CD4-positive, alpha-beta T cell treated with Interleukin-6 at 100 ng/mL for 8 hours (primary cell): ENCODE measurements at places on chromosomes 1 and 21.

DNA sequence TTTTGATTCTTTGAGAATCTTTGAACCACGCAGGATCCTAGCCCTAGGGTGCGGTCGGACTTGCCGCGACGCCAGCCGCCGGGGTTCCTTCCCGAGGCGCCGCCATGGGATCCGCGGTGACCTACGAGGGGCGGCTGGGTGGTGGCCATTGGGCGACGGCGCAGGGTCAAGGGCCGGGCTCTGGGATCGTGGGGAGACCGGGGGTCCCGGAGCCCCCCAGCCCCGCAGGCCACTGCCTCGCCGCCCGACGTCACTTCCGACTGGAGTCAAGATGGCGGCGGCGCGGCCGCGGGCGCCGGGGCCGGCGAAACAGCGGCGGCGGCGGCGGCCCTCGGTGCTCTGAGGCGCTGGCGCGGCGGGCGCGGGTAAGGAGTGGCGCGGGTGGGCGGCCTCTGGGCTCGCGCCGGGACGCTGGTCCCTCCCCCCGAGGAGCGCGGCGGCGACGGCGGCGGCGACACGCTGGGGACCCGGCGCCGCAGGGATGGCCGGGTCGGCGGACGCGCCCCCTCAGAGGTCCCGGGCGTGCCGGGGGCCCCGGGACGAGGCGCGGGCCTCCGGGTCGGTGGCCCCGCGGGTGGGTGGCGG is at the start of gene PRDM2:
Gene PRDM2 (plus strand): TSS at position 253 of the 585 bp plus-strand sequence. CDS start 15,418 bp downstream, outside the sequence.
- peak; percentile 35 for DNase-seq

DNA sequence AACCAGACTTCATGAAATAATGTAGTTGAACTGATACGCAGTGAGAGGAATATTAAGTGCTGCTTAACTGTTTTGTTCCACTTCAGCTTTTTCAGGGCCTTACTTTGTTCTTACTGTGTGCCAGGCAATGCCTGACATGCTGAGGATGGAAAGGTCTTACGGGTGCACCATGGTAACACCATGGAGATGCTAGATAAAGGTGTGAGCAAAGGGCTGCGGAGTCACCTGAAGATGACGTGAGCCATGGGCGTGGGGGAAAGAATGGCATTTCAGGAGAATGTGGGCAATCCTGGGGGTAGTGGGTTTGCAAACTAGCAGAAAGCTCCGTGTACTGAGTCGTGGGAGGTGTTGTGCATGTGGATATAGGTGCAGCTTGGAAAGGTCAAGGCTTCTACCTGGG is 27.3 kb downstream of the MAN1C1 start:
- no peak for DNase-seq

DNA sequence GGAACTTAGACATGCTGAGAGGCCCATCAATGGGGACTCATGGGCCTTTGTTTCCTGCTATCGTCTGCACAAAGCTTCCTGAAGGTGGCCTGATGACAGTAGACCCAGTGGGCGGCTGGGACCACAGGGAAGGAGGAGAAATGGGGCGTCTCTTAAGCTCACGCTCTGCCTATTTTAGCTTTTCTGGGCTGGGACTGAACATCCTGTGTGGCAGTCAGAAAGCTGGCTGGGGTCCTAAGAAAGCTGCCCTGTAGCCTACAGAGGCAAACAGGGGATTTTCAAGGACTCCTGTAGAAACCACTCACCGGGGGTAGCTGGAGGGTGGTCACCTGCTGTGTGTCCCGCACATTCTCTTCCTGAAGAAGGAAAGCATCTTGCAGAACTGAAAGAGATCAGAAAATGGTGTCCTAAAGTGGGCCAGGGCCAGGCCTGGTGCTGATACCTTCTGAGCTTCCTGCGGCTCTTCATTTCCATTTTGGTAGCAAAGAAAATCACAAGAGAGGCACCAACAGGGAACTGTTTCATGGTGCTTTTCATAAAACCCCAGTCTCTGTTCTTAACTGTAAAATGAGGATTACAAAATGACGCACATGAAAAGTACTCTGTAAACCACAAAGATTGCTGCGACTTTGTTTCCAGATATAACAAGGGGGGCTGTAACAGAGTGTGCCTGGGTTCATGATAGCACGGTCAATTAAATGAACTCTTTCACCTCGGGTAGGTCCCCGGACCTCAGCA is 8.6 kb downstream of the ZNF496 start:
- no peak for DNase-seq

DNA sequence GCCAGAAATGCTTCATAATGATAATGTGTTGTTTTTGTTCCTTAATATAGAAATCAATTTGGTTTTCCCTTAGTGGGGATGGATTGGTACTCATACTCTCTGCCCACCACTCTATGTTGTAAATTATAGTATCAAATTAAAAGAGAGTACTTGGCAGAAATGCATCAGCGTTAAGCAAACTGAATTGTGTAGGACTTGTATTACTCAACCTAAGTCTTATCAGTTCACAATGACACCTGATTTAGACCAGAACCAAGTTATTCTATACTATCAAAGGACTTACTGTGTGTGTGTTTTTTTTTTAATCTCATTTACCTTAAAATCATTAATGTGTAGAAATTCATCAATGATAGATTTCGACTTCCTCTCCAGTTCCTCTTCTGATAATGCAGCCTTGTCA is 62.0 kb upstream of the HP1BP3 start:
- no peak for DNase-seq

DNA sequence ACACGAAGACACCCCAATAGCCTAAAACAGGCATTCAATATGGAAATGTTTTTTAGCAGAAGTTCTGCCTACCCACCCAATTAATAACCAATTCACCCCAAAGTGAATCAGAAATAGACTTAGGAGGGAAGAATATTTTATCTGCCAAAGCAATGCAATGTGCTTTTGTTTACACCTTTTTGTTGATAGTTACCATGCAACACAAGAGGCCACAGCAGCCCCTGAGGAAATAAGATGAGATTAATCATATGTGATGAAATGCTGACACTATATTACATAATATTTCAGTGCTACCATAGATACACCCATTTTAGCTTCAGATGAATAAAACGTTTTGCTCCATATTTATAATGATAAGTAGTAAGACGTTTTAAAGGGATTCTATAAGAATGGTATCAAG is 60.9 kb upstream of the RGS2 start:
- DNase-seq = no peak

DNA sequence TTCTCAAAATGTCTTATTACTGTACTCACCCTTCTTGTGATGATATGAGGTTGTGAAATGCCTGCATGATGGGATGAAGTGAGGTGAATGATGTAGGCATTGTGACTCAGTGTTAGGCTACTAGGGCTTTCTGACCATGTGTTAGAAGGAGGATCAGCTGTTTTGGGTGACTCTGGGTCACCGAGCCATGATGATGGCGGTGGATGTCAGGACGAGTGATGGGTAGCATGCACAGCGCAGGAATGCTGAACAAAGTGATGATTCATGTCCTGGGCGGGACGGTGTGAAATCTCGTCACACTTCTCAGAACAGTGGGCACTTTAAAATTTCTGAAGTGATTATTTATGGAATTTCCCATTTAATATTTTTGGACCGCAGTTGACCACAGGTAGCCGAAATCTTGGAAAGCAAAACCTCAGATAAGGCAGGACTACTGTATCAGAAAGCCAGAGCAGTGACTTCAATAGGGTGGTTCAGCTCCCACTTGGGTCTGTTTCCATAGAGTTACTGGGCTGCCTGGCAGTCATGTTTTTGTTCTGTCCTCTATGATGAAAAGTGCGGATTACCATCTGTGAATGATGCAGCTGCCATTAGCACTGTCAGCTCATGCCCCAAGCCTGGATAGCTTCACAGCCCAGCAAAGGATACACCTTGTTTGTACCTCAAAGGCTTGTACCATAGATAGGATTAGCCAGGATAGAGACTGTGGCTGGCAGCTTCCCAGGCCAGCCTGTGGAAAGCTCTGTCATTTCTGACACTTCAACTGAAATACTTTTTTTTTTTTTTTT is 26.6 kb downstream of the IL6R start:
- DNase-seq = no peak

GRCh38 chr1:184563308-184563707 is 176.5 kb downstream of the C1orf21 start:
- DNase-seq = no peak

- DNase-seq = peak; percentile 40
These were observed 16.9 kb downstream of the TCEANC2 start for GRCh38 chr1:54070171-54070837.

DNA sequence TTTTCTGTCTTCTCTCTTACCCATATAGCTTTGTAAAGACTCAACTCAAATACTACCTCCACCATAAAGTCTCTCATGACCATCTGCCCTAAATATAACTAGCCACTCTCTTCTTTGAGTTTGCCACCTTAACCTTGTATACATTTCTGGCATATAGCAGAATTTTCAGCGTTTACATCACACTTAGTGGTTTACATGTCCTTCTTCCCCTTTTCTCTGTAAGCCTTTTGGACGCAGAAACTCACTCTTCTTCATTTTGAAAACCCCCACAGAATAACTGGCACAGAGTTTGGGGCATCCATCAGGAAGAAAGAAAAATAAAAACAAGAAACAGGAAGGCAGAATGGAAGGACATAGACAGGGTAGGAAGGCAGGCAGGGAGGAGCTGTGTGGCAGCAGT is 131.8 kb upstream of the DUSP10 start:
- no peak for DNase-seq

DNA sequence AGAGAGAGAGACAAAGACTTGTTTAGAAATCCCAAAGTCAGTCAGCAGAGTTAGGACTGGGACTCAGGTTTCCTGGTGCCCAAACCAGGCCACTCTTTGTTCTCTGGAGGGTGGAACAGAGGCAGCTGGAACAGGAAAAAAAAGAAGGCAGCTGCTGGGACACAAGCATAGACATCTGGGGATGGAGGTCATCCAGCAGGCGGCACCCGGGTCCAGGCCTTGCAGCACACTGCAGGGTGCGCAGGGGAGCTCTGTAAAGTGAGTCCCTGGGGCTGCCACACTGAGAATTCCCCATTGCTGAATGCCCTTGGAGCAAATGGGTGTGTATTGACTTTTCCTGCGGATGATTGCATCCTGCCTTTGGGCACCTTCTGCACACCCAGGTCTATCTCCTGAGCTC is 222.9 kb upstream of the CSF3R start:
- DNase-seq = no peak

DNA sequence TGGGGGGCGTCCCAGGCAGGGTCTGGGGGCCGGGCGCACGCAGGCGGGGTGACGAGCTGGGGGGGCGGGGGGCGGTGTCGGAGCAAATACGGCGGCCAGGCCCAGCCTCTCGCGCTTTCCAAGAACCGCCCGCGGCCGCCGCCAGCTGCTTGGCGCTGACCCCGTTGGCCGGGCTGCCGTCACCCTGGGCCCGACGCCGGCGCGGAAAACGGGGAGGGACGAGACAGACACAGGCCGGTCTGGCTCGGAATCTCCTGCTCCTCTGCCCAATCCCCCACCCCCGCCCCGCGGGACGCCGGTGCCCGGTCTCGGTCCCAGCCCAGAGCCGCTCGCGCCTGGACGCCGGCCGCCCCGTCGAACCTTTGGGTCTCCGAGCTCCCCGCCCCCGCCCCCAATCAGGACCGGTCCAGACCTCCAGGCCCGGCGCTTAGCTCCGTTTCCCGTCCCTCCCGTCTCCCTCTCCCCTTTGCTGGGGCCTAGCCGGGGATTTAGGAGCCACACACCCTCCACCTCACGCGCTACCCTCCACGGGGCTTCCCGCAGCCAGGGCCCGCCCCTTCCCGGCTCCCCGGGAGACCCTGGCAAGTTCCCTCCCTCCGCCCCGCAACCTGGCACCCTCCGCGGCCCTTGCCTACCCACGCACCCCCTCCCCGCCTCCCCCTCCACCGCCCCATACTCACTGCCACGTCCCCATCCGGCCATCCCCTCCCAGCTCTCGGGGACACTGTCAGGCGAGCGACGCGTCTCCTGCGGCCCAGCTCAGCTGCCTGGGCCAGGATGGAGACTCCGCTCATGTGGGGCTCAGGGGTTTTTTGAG is 800 bp upstream of the MMP23B start:
- no peak for DNase-seq

DNA sequence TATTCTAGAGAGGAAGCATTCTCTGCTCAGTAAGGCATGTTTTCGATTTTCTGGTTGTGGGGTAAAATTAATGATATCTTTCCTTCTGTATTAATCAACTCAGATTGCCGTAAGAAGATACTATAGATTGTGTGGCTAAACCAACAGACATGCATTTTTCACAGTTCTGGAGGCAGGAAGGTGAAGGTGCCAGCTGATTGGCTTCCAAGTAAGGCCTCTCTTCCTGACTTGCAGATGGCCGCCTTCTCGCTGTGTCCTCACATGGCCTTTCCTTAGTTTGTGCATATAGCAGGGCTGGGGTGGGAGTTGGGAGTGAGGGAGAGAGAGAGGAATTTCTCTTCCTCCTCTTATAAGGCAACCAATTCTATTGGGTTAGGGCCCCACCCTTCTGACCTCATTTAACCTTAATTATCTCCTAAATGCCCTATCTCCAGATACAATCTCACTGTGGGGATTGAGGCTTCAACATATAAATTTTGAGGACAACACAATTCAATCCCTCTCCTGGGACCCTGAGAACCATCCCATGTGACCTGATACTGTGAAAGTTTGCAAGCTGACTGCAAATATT is 52.3 kb upstream of the MRPS6 start:
- DNase-seq = no peak

DNA sequence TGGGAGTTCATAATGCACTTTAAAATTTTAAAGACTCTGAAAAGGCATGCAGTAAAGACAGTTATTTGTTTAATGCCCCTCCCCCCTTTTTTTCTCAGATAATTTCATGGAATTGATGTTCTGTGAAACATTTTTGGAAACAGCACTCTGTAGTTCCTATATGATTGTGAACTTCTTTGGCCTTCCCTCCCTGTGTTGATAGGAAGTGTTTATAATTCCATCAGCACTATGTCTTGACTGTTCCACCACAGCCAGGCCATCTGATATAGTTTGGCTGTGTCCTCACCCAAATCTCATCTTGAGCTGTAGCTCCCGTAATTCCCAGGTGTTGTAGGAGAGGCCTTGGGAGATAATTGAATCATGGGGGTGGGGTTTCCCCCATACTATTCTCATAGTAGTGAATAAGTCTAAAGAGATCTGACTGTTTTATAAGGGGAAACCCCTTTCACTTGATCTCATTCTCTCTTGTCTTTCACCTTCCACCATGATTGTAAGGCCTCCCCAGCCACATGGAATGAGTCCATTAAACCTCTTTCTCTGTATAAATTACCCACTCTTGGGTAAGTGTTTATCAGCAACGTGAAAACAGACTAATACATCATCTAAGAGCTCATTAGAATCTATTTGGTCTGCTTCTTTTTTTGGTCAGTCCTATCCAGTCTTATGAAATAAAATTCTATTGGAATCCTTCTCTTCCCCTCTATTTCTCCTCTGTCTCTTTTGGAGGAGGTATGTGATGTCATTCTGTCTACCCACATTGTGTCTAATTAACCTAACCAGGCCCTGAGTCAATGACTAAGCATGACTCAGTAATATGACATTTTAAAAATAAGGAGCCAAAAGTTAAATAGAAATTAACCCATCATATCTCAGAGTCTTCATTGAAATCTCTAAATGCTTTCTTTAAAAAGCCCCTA is 8.9 kb downstream of the CCDC185 start:
- DNase-seq = no peak

DNA sequence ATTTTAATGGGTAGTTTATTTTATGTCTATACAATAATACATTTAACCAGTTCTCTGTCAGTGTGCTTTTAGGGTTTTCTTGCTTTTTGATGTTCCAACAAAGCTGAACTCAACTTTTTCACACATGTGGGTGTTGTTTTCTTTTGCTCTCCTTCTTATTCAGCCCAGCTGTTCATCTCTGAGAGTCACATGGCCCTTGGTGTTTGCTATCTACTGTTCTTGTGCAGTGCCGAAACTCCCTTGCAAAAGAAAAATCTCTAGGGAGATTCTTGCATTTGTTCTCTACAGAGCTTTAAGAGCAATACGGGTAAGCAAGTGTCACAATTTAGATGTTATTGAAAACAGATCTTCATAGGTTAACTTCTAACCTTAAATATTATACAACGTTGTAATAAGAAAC is 281.1 kb upstream of the CXADR start:
- no peak for DNase-seq

GRCh38 chr1:53712276-53712675 is 26.7 kb downstream of the GLIS1 start:
- no peak for DNase-seq
